ENCODE measurements at places on chromosomes 3 and 15.

DNA sequence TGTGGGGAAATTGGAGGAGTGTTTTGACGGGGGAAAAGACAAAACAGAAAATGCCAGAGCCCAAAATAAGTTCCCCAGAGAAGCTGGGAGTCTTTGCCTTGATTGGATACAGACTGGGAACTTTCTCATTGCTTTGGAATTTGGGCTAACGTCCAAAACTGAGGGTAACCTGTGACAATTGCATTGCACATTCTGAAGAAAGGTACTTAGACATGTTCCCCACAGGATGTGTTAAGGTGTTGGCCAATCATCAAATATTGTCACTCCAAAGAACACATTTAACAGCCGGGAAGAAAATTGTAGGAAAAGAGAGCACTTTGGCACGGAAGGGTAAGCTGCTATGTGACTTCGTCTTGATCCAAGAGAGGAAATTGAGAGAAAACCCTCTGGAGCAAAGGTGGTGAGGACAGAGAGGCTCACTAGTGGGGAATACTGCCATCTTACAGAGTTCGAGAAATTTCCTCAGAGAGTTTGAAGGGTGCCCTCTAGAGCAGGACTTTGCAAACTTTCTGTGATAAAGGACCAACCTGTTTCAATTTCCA lies 619.5 kb upstream of the TBL1XR1 start:
- no peak for DNase-seq

GRCh38 chr15:33022629-33023028 lies 171.9 kb downstream of the FMN1 start:
- no peak for DNase-seq

- DNase-seq: no peak
Observed at GRCh38 chr3:139894643-139894989, 40.4 kb upstream of the CLSTN2 start.

GRCh38 chr3:126704494-126705214 lies 614 bp downstream of the CHCHD6 start:
- no peak for DNase-seq

DNA sequence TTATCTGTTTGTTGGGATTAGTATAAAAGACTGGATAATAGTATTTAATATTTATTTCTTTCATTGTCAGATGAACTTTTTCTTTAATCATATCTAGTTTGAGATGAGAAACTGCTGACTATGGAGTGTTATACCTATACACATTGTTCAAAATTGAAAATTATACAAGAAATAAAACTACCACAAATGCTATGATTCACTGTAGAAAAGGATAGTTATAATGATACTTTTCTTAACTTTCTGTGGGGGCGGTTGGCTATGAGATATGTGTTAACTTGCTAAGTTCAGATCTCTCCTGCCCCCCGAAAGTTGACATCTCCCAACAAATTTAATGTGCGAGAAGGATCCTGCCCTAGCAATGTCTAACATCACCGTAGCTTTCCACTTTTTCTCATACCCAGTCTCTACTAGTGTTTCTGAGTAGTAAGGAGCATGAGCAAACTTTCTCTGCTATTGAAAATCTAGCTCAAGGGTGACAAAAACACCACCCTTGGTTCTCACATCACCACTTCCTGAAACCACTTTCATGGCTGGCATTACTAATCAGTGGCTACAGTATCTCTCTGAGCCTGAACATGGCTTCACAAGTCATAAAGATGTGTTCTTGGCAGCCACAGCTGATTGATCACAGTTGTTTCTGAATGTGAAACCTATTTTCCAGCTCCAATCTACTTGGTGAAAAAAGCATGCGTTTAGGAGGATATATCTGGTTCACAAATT lies 15.8 kb upstream of the SAMMSON start:
- peak; percentile 3 for DNase-seq

GRCh38 chr3:137332297-137332696 lies 374.5 kb downstream of the IL20RB start:
- DNase-seq: no peak

GRCh38 chr15:47331829-47332393 lies 385.4 kb upstream of the SEMA6D start:
- no peak for DNase-seq

DNA sequence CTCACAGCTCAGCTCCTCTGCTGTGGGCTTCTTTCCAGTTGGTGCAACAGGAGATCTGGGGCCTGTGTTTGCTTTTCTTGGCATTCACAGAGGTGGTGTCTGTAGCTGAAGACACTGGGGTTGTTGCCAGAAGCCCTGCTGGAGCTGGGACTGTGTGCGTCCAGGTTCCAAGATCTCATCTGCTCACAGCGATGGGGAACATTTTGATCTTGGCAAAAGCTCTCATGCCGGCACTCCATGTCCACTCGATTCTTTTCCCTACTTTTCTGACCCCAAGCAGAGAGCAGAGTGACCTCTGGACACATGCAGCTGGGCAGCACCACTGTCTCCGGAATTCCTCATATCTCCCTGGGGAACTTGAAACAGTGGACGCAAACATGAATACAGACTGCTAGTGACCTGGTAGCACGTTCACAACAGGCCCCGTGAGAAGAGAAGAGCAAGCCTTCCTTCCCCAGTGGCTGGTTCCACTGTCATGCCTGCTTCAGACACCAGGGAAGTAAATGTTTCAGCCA lies 36.1 kb upstream of the MECOM start:
- DNase-seq: no peak

GRCh38 chr15:56341201-56341600 lies 24.0 kb upstream of the TEX9 start:
- no peak for DNase-seq

DNA sequence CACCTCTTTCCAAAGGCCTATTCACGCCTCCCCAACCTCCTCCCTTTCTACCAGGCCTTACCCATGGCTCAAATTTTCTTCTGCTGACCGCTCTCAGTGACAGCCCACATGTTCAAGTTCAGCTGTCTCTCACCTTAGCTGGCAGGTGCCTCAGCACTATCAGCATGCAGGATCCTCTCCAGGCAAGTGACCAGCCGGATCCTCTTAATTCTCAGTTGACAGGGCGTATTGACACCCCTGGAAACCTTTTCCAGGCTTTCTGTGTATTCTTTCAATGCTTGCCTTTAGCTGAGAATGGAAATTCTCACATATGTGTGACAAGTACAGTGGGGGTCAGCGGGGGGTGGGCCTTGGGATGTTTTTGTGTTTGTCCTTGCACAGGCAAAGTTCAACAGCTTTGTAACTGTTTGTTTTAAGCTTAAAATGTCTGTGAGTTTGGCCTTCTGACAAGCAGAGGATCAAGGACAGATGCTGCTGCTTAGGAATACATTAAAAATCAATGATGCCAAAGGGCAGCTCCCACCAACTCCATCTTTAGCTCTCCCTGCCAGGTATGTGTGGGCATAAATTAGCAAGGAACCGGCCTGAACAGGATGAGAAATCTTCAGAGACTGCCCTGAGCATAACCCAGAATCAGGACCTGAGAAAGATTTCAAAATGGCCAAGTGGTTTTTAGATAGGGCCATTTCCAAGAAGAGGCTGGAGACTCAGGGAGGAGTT lies 17.4 kb upstream of the BDH1 start:
- no peak for DNase-seq

GRCh38 chr15:91225741-91226140 lies 125.7 kb downstream of the SV2B start:
- DNase-seq: no peak

GRCh38 chr3:56003129-56003528 lies 465.1 kb downstream of the ERC2 start:
- DNase-seq: no peak

DNA sequence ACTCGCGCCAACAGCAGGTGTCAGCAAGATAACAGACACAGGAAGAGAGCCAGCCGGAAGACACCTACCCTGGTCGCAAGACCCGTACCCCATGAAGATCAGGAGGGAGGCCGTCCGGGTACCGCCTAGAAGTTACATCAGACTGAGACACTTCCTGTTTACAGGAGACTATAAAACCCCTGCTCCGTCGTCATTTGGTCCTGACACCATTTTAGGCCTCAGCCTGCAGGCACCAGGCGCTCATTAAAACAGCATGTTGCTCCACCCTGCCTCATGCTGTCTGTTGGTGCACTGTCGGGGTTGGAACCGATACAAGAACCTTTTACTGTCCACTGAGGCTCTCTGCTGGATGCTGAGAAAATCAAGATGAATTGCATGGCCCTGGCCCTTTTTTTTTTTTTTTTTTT lies 15.6 kb upstream of the PRTG start:
- DNase-seq: no peak

- no peak for DNase-seq
Observed at GRCh38 chr3:9754678-9755077, 4.9 kb downstream of the OGG1 start.

- no peak for DNase-seq
Observed at GRCh38 chr3:17442332-17443049, 299.9 kb downstream of the TBC1D5 start.

DNA sequence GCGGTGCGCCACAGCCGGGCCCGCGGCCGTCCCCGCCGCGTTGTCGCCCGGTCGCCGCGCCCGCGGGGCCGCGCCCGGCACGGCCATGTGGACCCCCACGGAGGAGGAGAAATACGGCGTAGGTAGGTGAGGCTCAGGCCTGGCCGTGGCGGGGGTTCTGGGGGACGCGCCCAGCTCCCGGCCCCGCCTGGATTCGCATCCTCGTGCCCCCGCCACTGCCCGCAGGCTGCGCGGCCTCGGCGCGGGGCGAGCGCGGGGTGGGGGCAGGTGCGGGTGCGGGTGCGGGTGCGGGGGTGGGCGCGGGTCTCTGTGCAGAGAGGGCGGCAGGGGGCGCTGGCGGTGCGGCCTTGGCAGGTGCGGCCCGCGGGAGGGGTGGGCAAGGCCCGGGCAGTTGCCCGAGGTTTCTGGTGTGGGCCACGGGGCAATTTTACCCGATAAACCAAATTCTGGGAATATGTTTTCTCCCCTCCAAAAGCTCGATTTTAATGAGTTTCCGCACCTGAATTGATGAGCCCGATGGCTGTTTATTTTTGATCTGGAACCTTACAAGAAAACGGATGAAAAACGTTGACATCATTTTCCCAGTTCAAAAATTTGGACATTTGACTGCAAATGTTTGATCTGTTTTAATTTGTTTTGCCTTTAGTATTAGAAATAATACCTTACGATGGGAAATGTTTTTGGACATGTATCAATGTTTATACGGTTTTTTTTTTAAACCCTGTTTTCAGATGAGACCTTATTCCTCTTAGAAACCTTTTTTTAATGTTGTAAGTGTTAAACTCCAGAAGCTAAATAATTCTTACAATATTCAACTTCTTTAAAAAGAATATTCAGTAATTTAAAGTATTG lies 678 bp downstream of the DOCK3 start:
- DNase-seq: peak; percentile 78
